ENCODE measurements at places on chromosomes 3 and 15.

DNA sequence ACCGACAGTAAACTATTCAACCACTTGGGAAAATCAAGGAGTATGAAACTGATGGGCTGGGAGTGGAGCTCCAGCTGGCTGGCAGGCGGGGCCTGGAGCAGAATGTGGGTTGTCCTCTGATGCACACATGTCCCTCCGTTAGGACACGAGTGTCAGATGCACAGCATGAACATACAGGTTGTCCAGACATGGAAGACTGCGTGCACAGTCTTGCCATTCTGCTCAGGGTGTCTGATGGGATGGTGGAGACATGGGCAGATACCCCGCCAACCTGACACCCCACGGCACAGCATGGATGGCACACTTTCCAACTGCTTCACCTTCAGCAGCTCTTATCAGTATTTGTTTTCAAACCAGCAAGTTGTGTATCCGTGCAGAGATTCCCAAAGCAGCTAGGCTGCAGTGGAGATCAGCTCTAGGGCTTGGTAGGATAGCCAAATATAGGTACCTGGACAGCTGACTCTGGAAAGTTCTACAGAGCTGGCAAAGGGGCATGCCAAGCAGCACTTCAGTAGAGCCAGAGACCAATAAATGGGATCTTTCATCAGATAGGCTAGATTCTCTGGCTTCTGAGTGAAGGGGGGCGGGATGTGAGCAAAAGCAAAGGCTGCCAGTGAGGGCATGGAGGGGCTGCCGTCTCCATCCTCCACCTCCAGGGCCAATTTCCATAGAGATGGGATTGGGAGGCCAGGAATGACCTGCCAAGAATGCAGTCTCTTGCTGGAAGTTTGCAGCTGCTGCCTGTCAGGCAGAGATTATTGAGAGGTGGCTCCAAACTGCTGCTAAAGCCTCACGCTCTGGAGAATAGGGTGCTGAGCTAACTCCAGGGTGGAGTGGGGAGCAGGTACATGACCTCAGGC, 47.2 kb upstream of the KY start:
- no peak for DNase-seq

DNA sequence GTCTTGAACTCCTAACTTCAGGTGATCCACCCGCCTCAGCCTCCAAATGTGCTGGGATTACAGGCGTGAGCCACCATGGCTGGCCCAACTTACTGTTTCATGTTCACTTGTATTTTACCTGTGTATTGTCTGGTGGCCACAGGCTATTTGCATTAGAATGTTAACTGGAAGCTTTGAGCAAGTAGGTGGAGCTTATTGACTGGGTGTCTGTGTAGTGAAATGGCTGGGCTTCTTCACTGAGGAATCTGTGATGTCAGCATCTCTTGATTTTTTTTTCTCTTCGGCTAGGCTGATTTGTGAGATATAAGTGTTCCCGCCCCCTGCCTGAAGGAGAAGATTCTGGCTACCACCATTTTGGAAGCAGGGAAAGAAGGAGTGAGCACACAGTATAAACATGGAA, 237.8 kb upstream of the PEX5L start:
- no peak for DNase-seq

DNA sequence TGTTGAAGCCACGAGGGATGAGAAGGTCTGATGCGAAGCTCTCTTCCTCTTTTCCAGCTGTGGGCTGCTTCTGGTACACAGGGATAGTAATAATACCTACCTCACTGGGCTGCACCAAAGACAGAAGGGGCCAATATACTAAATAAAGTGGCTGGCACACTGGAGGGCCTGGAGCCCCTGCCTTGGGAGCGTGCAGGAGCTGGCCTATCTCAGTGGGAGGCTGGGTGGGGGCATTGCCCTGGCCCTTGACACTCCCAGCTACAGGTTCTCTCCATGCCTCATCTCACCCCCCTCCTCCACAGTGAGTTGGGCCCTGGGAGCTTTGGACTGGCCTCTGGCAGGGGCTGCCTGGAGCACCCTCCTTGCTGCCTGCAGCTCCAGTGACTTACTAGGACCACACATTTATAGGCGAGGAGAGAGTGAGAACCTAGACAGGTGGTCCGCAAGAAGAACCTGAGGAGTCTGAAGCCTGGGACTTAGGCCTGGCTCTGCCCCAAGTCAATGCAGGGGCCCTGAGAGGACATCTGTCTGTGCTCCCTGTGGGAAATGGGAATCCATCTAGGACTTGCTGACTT, 1.6 kb downstream of the NOX5 start:
- no peak for DNase-seq

DNA sequence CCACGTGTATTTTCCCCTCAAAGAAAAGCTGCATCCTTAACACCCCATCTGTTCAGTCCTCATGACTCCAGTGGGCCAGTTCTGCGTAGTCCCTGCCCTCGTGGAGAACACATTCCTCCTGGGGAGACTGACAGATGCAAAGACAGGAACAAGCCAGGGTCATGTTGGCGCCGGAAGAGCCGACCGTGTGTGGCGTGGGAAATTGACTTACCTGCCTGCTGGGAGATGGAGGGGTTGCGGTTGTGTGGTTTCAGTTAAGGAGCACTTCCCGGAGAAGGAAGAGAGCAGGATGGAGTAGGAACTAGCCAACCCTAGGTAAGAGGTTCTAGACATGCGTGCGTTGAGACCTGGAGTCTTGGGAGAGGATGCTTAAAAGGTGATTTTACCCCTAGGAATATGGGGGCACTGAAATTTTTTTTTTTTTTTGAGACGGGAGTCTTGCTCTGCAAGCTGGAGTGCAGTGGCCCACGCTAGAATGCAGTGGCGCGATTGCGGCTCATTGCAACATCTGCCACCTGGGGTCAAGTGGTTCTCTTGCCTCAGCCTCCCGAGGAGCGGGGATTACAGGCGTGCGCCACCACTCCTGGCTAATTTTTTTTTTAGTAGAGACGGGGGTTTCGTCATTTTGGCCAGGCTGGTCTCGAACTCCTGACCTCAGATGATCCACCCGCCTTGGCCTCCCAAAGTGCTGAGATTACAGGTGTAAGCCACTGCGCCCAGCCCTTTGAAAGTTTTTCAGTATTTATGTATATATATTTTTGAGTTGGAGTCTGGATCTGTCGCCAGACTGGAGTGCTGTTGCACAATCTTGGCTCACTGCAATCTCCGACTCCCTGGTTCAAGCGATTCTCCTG, 1.4 kb downstream of the VHL start:
- DNase-seq: no peak

DNA sequence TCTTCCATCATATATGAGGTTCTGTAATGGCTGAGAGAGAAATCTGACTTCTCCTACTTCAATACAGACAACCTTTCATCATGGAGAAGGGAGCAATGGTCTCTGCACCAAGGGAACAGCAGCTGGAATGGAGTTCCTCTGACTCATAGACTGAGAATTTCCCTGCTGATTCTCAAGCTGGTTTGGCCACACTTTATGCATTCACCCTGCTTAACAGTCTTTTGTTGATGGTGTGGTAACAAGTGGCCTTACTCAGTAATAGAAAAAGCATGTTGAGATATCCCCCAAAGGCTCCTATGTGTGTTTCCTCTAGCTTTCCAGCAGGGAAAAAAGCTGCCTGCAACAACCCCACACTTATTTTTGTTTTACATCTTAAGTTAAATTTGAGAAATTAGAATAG, 138.1 kb downstream of the GREM1 start:
- DNase-seq: no peak

GRCh38 chr3:14371573-14372474, 30.6 kb upstream of the SLC6A6 start:
- DNase-seq: no peak

GRCh38 chr3:100403362-100404249, 2.3 kb downstream of the LNP1 start:
- DNase-seq: no peak

Measured in right kidney (tissue), 9 donors.